Choroid plexus epithelial cell (primary cell): ENCODE measurements at places on chromosomes 3 and 15.

DNA sequence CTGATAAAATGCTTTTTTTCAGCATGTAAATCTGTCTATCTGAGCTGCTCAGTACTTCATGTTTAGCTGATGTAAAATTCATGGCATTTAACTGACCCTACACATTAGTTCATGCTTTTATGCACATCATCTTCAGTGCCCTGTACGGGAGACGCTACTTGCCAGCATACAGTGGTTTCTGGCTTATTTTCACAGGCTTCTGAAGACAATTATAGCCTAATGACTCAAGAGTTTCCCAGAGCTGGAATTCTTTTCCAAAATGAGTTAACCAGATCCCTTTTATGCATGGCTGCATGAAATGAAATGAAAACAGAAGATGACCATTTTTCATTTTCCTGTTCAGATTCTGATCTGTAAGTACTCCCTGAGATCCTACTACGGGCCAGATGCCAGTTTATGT is 1061.5 kb downstream of the ROBO2 start:
- DNase-seq, result peak; percentile 54

DNA sequence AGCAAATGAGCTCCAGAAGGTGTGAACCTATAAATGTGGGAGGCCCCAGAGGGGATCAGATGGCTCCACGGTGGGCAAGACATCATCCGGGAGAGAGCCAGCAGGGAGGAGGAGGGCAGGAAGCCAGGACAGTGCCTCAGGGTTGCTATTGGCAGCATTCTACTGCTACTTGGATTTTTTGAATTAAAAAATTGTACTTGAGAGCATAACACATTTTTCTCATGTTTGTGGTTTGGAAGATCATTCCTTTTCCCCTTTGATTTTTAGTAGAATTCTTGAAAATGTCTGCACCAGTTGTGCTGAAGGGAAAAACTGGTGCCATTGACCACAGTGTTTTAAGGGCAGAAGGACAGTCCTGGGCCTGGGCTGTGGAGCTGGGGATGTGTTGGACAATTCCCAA is 59.2 kb downstream of the LYZL4 start:
- peak; percentile 60 for DNase-seq

DNA sequence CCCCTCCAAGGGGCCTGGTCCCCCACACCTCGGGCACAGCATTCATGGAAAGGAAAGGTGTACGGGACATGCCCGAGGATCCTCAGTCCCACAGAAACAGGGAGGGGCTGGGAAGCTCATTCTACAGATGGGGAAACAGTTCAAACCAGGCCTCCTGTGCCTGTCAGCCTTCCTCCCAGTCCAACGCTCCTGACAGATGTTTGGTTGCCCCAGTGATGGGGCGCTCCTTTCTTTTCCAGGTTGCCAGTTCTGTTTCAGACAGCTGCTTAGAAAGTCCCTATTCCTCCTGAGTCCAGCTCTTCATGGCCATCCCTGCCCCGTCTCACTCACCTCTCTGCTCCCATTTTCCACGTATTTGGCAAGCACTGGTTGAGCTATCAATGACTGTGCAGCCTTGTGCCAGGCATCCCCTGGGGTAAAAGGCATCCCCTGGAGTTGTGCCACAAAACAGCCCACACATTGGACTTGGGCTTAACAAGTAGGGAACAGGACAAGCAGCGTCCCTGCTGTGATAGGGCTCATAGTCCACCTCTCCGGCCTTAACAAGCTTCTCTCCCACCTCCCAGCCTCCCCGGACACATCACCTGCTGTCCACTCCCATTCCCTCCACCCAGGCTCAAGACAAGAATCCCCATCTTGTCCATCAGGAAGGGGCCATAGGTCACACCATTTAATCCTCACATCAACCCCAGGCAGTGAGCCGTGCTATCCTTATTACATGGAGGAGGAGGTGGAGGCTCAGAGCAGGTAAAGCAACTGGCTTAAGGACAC is 6.6 kb downstream of the OXTR start:
- no peak for DNase-seq

DNA sequence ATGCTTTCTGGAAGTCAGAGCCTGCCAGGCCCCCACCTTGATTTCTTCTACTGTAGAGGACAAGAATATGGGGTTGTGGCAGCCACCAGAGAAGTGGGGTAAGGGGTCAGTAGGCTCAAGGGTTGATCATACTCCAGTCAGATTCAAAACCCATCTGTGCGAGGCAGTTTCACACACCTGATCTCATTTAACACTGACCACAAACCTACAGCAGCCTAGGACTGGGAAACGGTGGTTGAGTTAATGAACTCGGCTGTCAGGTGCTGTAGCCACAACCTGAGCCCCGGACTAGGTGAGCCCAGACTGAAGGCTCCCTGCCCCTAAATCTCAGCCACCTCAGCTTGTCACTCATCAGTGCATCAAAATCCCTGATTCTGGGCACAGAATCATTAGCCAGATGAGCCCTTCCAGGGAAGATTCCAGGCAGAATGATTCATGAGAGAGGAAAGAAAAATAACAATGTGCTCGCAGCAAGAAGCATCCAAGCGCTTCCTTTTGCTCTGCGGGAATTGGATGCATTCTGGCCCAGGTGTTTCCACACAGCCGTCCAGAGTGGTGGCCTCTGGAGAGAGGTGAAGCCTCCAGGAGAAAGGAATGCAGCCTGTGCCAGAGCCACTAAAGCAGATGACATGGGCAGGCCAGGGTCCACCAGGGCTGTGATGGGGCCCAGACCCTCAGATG is 102.1 kb downstream of the SRGAP3 start:
- no peak for DNase-seq

- DNase-seq, result peak; percentile 80
Observed at GRCh38 chr15:71114887-71115566, at the start of gene THSD4. TSS of gene THSD4 (plus strand) at chr15:71115471.

DNA sequence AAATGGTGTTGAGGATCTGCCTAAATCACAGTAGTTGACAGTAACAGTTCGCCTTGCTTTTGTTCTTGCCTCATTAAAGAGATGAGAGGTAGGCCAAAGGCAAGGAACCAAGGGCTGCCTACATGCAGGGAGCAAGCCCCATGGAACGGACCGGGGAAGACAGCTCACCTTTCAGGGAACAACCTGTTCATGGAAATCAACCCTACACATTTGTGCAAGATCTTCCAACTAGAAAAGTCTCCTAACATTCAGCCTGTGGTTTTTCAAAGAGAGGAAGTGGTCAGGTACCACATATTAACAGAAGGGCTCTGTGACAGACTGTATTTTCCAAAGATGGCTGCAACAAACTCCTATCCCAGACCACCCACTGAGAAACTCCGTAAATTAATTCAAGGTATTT is 1031.8 kb upstream of the NR2F2 start:
- DNase-seq, result no peak

- DNase-seq, result peak; percentile 5
Observed at GRCh38 chr3:178907081-178907480, 164.5 kb downstream of the ZMAT3 start.

DNA sequence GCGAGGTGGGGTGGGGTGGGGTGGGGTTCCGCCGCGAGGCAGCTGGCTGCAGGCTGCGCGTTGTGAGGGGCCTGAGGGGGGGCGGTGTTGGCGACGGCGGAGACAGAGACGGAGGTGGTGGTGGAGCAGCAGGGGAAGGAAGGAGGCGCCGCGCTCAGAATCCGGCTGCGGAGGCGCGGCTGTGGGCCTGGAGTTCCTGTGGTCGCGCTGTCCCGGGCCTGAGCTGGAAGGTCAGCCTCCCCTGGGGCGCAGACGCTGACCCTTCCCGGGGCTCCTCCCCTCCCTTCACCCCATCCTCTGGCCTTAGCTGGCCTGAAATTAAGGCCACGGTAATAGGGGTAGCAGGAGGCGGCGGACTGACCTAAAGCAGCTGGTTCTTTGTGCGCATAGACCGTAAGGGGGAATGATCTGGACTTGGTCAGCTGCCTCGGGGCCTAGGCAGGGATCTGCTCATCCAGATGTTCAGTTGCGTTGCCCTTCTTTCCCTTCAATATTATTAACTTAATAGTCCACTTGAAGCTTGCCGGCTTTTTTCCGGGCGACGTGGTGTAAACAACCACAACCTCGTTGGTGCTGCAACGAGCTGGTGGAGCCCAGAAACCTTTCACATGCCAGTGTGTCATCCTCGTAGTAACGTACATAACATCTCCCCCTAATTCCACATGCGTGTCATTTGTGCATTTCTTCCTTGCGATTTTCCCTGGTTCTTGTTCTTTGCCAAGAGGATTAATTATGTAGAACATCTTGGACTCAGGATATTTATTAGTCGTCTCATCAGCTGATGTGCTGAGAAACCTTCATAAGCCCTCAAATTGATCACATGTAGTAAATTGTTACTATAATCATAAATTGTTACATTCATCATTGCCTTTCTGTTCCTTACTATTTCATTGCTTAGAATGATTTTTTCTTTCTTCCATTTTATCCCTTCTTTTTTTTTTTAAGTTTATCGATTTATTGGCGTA is 626 bp downstream of the SEC62 start:
- peak; percentile 66 for DNase-seq

DNA sequence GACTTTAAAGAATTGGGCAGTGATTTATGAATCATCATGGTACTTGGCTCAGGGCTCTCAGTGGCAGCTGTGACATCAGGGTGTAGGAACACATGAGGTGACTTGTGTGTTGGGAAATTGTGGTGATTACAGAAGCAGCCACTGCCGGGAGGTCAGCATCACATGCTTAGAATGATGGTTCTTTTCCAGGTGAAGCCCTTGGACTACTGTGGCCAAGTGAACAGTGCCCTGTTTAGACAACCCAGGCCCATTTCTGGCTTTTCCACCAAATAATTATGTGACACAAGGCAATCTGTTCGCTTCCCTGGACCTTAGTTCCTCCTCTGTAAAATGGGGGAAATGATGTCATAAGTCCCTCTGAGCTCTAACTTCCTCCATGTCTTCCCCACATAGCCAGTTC is 139.7 kb upstream of the ROPN1 start:
- DNase-seq, result no peak

DNA sequence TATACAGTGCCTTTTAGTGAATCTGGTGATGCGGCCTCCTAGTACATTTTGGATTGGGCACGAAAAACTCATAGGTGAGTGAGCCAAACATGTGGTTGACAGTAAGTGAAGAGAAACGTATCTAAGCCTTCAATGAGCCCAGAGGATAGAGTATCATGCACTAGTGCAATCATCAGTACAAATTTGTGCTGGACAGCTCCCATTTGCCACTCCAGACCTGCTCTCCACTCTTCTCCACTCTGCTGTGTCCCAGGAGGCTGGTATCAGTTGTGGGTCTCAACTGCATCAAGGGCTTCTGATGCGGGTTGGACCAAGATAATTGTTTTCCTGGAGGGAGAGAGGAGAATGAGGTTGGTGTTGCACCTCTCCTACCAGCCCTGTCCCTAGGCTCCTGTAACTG is 9.1 kb upstream of the RASGRF1 start:
- DNase-seq, result peak; percentile 7

- DNase-seq, result peak; percentile 34
Observed at GRCh38 chr15:36458411-36458810, 121.0 kb upstream of the CDIN1 start.

DNA sequence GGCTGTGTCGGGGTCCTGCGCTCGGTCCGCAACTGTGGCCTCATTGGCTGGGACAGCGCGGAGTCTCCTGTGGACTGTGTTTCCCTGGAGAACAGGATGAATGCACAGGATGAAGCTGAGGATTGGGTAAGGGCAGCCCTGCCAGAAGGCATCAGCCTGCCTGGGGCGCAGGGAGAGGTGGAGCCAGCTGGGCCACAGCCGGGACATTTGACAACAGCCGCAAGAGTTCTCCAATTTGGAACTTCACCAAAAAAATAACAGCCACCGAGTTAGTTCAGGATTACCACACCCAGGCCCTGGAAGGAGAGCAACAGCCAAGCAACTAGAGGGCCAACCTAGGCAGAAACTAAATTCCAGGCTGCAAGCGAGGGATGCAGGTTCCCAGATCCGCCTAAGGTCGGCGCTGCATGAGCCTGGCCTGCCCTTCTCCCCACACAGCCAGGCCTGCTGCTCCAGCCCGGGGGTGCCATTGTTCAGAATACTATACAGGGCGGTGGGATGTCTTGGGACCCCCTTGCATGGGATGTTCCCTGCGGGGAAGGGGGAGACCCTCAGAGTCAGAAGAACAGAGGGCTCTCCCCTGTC is 229.3 kb downstream of the OCA2 start:
- no peak for DNase-seq

- DNase-seq, result no peak
Observed at GRCh38 chr3:30696403-30696819, 90.0 kb downstream of the TGFBR2 start.

- DNase-seq, result no peak
Observed at GRCh38 chr3:151987893-151988292, 114.5 kb downstream of the SUCNR1 start.

GRCh38 chr15:95888762-95889161 is 441.7 kb upstream of the NR2F2 start:
- DNase-seq, result no peak
